ENCODE measurements at places on chromosomes 16 and 17. TPM values are rescaled to one million over a fixed set of nuclear protein-coding genes. Genes with fewer than 3 reads are reported as not detected.

DNA sequence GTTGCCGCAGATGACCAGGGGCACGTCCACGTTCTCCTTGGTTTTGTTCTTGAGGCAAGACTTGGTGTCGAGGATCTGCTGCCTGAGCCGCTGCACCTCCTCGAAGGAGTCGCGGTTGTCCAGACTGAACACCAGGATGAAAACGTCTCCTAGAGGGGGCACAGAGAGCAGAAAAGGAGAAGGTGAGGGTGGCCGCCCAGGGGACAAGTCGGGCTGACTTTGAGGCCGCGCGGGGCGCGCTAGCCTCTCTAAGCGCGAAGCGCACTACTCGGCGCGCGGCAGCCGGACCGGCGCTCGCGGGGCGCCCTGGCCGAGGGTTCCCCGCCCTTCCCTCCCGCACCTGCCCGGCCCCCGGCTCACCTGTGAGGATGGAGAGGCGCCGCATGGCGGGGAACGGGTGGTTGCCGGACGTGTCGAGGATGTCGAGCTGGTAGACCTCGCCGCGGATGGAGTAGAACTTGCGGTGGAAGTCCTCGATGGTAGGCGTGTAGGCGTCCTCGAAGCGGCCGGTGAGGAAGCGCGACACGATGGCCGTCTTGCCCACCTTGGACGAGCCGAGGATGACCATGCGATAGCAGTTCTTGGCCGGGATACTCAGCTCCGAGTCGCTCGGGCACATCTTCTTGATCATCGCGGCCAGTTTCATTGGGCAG, 533 bp downstream of the RASD1 start:
- peak; percentile 36 for DNase-seq

- no peak for DNase-seq
Measured at GRCh38 chr17:27491713-27492190, 35.5 kb downstream of the KSR1 start.

DNA sequence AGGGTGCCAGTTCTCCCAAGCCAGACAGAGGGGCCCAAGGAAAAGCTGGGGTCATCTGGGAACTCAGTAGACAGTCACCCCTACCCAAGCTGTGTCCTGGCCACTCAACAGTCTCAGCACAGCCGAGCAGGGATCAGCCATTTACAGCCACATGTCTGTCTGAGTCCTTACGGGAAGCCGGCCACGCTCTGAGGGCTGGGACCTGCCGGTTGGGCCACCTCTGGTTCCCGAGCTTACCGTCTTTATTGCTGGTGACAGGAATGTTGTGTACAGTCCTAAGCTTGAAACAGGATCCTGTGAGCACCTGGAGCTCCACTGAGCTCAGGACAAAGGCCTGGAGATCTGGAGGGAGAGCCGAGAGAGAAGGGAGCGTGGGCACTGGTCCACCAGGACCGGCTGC, 59.8 kb downstream of the TIMM22 start:
- DNase-seq: no peak

OR4D1 gene
- polyA plus RNA-seq: not detected

GRCh38 chr16:53789137-53789536, 85.2 kb downstream of the FTO start:
- no peak for DNase-seq

GRCh38 chr17:74945543-74945942, 9.8 kb downstream of the OTOP3 start:
- DNase-seq: no peak

DNA sequence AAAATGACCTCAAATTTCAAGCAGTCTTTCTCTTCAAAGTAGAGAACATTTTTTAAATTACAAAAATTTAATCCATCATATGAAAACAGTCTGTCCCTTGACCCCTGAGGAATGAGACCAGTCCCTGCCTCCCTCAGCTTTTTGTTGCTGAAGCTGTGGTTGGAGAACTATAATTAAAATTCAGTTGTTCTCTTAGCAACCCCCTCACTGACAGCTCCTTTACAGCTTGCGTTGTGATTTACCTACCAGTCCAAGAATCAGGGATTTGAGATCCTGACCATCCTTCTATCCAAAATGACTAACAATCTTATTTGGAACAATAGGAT, 29.8 kb downstream of the LYRM1 start:
- DNase-seq: no peak

DNA sequence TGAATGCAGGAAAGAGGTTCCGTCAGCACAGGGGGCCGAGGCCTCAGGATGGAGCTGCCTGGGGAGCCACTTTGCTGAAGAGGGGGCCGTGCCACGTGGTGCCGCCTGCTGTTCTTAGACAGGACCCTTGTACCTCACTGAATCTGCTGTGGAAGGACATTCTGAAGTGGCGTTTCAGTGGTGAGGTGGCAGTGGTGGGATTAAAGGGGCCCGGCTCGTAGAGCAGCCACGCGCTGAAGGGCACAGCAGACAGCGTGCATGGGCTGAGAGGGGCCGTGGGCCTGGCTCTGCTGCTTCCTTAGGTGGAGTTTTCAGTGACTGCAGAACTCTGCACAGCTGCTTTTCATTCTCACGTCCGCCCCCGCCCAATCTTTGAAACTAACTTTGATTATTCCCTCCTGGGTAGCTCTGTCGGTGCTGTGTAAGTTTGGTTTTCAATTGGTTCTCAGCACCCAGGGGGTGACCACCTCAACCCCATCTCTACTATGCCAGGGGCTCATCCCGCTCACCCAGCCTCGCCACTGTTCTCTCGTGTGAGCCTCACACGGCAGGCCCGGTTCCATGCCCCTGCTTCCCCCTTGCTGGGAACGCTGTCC, 70.3 kb downstream of the SEC14L1 start:
- DNase-seq: no peak

- DNase-seq: no peak
Measured at GRCh38 chr16:14199199-14199598, 128.1 kb downstream of the MRTFB start.

MYH8 gene
- polyA plus RNA-seq: 4.3 TPM

- peak; percentile 78 for DNase-seq
Measured at GRCh38 chr16:50548125-50548908, at the start of gene NKD1. Gene NKD1 (plus strand): TSS chr16:50548396. CDS start chr16:50548554, 158 bp downstream.

GRCh38 chr17:48890086-48890485, 2.5 kb upstream of the ATP5MC1 start:
- DNase-seq: no peak

DNA sequence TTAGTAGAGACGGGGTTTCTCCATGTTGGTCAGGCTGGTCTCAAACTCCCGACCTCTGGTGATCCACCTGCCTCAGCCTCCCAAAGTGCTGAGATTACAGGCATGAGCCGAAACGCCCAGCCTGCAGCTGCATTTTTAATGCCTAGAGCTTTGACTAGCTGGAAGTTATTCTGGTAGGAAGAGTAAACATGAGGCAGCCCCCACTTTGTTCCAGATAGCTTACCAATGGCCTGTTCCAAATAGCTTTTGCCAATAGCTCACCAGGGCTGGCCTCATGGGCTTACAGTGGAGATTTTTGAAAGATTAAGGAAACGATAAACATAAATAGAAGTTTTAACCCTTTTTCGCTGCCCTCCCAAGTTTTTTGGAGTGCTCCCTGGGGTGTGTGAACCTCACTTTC, 9.8 kb downstream of the TRPV2 start:
- DNase-seq: no peak

SLC38A10 gene
- 57.0 TPM for polyA plus RNA-seq

DNA sequence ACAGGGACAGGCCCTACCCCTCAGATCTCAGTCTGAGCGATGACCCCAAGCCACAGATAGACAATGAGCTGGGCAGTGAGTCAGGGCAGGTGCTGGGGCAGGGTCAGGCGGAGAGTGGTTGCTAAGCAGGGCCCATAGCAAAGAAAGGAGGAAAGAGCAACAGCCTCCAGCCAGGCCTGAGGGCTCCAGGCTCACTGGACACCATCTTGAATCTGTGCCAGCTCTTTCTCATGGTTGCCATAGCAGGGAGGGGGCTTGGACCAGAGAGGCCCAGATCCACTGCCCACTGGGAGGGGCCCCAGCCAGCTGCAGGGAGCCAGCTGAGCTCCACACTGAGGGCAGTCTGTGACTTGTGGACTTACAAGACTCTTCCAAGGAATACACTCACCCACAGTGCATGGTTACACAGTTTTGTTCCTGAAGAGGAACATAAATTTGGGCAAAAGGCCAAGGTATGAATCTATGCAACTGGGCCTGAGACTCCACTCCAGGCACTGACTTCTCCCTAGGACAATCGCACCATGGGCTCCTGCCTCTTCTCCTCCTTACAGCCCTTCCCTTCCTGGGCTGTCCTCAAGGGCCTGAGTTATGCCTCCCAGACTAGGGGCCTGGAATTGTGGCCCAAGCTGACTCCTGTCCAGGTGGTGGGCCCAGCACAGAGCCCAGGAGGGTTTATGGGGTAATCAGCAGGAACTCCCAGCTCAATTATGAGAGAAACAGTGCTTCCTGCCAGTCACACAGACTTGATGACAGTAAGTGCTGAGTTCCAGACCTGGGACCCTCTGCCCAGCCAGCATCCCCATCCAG, 59.9 kb downstream of the BEAN1 start:
- peak; percentile 76 for DNase-seq

- DNase-seq: no peak
Measured at GRCh38 chr16:77732241-77732946, 10.1 kb downstream of the NUDT7 start.

ASGR2 gene
- polyA plus RNA-seq: 0.31 TPM

GNGT2 gene
- 3.1 TPM for polyA plus RNA-seq

GRCh38 chr16:79610771-79611170, 10.2 kb upstream of the MAF start:
- DNase-seq: no peak

KRTAP9-4 gene
- not detected for polyA plus RNA-seq

TNK1 gene
- polyA plus RNA-seq: 5.1 TPM

ZNF768 gene
- 29.7 TPM for polyA plus RNA-seq

GRCh38 chr16:77553130-77553529, 118.3 kb upstream of the ADAMTS18 start:
- peak; percentile 27 for DNase-seq

- DNase-seq: no peak
Measured at GRCh38 chr17:81390029-81390872, 5.0 kb upstream of the BAHCC1 start.

DNA sequence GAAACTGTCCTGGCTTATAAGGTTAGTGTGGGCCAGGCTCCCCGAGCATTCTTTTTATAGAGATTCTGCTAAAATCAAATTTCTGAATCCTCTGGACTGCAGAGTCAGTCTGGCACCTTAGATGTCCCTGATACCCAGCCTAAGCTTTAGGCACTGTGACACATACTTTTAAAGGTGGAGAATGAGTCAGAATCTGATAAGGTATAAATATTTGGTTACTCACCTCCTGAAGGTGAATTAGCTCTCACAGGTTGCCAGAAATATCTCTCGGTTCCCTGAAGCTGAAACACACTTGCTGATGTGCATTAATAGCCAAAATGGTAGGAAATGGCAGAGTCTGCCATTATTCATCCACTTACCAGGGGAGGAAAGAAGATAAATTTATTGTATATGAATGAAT, 446.9 kb downstream of the UTP18 start:
- no peak for DNase-seq

MEFV gene
- polyA plus RNA-seq: 0.40 TPM

RNU2-1 gene
- polyA plus RNA-seq: not detected

EFCAB5 gene
- polyA plus RNA-seq: 1.2 TPM

DNA sequence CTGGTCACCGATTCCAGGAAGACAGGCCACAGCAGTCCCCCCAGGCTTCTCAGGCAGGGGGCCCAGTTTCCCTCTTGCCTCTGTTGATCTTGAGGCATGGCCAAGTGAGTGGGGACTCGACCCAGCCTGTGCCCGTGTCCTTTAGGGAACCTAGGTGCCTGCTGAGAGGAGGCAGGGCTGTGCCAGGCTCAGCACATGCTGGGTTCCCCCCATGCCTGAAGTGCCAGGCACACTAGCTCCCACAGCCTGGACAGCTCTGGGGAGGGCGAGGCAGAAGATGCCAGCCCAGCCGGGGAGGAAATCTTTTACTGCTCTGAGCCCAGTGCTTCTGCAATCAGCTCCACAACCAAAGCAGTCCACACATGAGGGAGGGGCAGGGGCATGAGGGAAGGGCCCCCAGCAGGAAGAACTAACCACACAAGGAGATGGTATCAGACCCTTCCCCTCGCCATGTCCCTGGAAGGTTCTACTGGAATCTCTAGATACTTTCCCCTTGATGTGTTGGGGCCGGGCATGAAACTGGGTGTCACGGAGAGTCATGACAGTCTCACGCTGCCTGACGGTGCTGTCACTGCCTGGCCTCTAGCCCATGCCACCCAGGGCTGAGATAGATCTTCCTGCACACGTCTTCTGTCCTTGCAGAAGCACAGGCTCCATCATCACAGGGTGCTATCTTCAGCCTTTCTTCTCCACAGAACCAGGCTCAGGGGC, 25.5 kb downstream of the MYO18A start:
- DNase-seq: no peak

DNA sequence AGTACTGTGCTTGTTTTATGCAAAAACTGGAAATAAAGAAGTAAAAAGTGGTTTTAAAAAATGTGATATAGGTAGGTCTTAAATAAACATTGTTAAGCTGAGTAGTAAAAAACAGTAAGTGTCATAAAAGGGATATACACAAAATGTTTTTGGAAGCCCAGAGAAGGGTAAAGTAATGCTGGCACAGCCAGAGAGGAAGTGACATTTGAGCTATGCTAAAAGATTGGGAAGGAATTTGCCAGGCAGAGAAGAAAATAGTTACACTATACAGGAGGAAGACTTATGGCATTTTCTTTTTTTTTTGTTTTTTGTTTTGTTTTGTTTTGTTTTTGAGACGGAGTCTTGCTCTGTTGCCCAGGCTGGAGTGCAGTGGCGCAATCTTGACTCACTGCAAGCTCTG, 40.8 kb upstream of the TAOK1 start:
- DNase-seq: no peak

CA5A gene
- polyA plus RNA-seq: 0.13 TPM

- DNase-seq: no peak
Measured at GRCh38 chr16:85536073-85536410, 77.1 kb upstream of the GSE1 start.

DNA sequence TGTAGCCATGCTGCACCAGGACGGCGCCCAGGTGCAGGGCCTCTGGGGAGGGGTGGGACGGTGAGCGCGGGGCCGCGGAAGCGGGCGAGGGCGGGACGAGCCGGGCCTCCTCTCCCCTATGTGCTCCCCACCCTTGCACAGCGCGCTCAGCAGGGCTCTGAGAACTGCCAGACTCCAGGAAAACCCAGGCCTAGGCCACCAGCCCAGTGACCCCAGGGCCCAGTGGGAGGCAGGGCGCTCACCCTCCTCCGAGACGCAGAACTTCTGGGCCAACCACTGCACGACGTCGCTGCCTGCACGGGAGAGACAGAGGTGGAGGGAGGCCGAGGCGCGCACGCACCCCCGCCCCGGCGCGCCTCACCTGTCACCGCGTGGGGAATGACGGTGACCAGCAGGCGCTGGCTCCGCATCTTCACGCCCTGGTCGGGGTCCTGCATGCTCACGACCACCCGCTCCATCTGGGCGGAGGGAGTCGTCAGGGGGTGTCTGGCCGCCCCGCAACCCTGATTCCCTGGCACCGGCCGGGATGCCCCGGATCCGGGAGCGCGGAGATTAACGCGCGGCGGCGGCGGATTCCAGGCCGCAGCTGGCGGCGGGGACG, 603 bp downstream of the RGS11 start:
- no peak for DNase-seq
